ENCODE measurements at places on chromosomes 16 and 17. TPM values are rescaled to one million over a fixed set of nuclear protein-coding genes. Genes with fewer than 3 reads are reported as not detected.

The MARCHF10 gene
- total RNA-seq: 0.36 TPM

The PRCD gene
- total RNA-seq: 1.9 TPM

The DNAAF8 gene
- total RNA-seq: 0.97 TPM

GRCh38 chr17:31690151-31690551 lies 168.9 kb downstream of the COPRS start:
- no peaks in the 10 kb centered on the region for H3K27me3 ChIP-seq
- no peak overlapping the region for H3K4me3 ChIP-seq
- no peak for DNase-seq
- no peaks in the 10 kb centered on the region for H3K4me1 ChIP-seq
- no peaks in the 10 kb centered on the region for H3K36me3 ChIP-seq

- no peak overlapping the region for H3K27ac ChIP-seq
- H3K36me3 ChIP-seq: peaks cover 10% of the 10 kb centered on the region
- DNase-seq: peak; percentile 76
- H3K4me3 ChIP-seq: no peak overlapping the region
Measured at GRCh38 chr17:40179923-40180659, 2.8 kb downstream of the RAPGEFL1 start.

DNA sequence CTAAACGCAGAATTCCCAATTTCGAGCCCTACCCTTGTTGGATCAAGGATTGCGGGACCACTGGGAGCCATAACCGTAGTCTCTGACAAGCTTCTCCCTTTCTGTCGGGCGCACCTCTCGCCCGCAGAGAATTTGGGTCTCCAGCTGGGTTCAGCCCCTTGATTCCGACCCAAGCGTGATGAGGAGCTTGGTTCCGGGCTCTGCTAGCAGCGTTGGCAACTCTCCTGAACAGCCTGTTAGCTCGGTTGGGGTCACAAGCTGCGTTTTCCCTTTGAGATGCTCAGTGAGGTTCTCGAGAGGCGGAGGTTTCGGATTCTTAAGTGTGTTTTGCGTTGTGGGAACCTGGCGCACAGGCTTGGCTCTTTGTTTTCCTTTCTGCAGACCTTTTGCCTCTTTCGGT lies 655 bp downstream of the ATXN1L start:
- DNase-seq: peak; percentile 65
- H3K4me3 ChIP-seq: peak overlapping the region; percentile 91
- H3K4me1 ChIP-seq: peaks cover 4% of the 10 kb centered on the region
- no peaks in the 10 kb centered on the region for H3K27me3 ChIP-seq
- H3K27ac ChIP-seq: no peak overlapping the region
- peaks cover 36% of the 10 kb centered on the region for H3K36me3 ChIP-seq

- no peaks in the 10 kb centered on the region for H3K4me1 ChIP-seq
- H3K27ac ChIP-seq: no peak overlapping the region
- H3K4me3 ChIP-seq: no peak overlapping the region
- no peaks in the 10 kb centered on the region for H3K36me3 ChIP-seq
- peaks cover 7% of the 10 kb centered on the region for H3K27me3 ChIP-seq
Measured at GRCh38 chr17:34370997-34371395, 8.0 kb upstream of the CCL1 start.

DNA sequence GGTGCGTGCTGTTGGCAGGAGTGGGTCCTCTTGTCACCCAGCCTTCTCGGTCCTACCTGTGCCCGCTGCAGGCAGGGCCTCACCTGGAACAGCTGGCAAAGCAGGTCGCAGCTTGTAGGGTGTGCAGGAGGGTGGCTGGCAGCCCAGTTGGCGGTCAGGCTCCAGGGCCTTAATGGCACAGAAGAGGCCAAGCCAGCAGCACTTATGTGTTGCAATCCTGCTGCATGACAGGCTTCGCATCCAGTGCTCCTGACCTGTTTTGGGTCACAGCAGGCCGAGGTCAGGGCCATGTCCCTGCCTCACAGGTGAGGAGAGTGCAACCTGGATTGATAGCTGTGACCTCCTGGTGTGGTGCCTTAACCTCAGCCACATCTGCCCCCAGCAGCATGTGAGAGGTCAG lies 31.9 kb downstream of the ZC3H18 start:
- H3K27me3 ChIP-seq: no peaks in the 10 kb centered on the region
- H3K4me1 ChIP-seq: no peaks in the 10 kb centered on the region
- peaks cover 79% of the 10 kb centered on the region for H3K36me3 ChIP-seq
- no peak overlapping the region for H3K27ac ChIP-seq
- H3K4me3 ChIP-seq: no peak overlapping the region

GRCh38 chr17:55496094-55496881 lies 15.0 kb downstream of the SMIM36 start:
- no peak overlapping the region for H3K4me3 ChIP-seq
- H3K4me1 ChIP-seq: peaks cover 2% of the 10 kb centered on the region
- DNase-seq: no peak
- H3K27ac ChIP-seq: no peak overlapping the region
- H3K27me3 ChIP-seq: no peaks in the 10 kb centered on the region
- no peaks in the 10 kb centered on the region for H3K36me3 ChIP-seq

DNA sequence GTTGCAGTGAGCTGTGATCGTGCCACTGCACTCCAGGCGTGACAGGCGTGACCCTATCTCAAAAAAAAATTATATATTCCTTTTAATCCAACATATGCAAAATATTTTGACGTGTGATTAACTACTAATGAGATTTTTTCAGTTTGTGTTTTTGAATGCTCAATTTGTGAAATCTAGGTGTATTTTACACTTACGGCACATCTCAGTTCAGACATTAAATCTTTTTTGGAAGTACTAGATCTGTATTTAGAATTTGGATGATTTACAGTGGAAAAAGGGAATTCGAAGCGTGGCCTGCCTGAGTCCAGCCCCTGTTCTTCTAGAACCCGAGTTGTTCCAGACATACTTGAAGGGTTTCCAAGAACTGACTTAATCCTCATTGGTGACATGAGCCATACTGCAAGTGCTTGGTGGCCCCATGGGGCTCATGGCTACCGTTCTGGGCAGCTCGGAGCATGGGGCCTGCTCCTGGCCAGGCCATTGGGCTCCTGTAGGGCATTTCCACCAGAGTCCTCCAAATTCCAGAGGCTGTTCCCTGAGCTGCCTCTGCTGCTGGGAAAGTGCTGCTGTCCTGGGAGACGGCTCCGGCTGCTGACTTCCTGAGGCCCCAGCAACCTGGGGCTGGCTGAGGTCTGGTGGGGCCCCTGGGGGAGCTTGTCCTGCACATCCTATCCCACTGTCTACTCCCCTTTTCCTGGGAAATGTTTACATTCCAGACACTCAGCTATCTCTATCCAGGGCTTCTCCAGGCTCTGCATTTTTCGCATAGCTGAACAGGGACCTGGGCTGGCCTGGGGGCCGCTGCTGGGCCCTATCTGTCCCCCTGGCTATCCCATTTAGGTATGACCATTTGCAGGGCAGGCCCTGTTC lies 27.2 kb downstream of the LLGL2 start:
- peak overlapping the region; percentile 53 for H3K4me3 ChIP-seq
- no peaks in the 10 kb centered on the region for H3K36me3 ChIP-seq
- peak; percentile 76 for DNase-seq
- H3K27me3 ChIP-seq: no peaks in the 10 kb centered on the region
- peaks cover 18% of the 10 kb centered on the region for H3K4me1 ChIP-seq
- peak overlapping the region; percentile 88 for H3K27ac ChIP-seq

DNA sequence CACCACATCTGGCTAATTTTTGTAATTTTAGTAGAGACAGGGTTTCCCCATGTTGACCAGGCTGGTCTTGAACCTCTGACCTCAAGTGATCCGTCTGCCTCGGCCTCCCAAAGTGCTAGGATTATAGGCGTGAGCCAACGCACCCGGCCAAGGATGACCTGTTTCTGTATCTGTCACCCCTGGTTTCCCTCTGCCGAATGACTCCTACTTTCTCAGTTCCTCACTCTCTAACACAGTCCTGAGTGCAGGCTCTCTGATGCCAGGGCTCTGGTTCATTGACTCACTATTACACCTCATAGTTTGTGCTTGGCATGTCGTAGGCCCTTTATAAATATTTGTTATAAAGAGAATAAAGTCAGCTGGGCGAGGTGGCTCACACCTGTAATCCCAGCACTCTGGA lies 10.7 kb upstream of the PRPF8 start:
- H3K36me3 ChIP-seq: no peaks in the 10 kb centered on the region
- DNase-seq: no peak
- no peaks in the 10 kb centered on the region for H3K27me3 ChIP-seq
- no peak overlapping the region for H3K4me3 ChIP-seq
- H3K27ac ChIP-seq: no peak overlapping the region
- H3K4me1 ChIP-seq: no peaks in the 10 kb centered on the region

- no peak for DNase-seq
- H3K27me3 ChIP-seq: no peaks in the 10 kb centered on the region
- no peaks in the 10 kb centered on the region for H3K4me1 ChIP-seq
- H3K4me3 ChIP-seq: no peak overlapping the region
- H3K36me3 ChIP-seq: no peaks in the 10 kb centered on the region
- H3K27ac ChIP-seq: no peak overlapping the region
Measured at GRCh38 chr16:66375451-66375850, 9.0 kb downstream of the CDH5 start.

DNA sequence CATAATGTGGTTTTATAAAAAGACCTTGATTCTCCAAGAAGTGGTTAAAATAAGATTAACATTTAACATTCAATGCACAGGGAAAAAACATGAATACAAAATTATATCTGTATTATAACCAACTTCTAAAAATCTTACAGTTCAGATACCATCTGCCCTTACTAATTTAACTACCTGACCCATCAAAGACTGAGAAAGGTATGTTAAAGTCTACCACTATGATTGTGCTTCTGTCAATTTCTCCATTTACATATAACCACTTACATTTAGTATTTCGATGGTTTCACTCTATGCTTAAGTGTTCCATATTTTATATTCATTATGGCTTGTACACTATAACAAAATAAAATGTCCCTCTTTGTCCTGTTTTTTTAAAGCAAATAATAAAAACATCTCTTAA lies 14.6 kb downstream of the AP1G1 start:
- DNase-seq: no peak
- H3K4me1 ChIP-seq: no peaks in the 10 kb centered on the region
- H3K27ac ChIP-seq: no peak overlapping the region
- H3K27me3 ChIP-seq: no peaks in the 10 kb centered on the region

GRCh38 chr16:87279094-87279658 lies 38.0 kb downstream of the C16orf95 start:
- no peak overlapping the region for H3K27ac ChIP-seq
- no peaks in the 10 kb centered on the region for H3K36me3 ChIP-seq
- no peaks in the 10 kb centered on the region for H3K27me3 ChIP-seq
- H3K4me1 ChIP-seq: peaks cover 3% of the 10 kb centered on the region

DNA sequence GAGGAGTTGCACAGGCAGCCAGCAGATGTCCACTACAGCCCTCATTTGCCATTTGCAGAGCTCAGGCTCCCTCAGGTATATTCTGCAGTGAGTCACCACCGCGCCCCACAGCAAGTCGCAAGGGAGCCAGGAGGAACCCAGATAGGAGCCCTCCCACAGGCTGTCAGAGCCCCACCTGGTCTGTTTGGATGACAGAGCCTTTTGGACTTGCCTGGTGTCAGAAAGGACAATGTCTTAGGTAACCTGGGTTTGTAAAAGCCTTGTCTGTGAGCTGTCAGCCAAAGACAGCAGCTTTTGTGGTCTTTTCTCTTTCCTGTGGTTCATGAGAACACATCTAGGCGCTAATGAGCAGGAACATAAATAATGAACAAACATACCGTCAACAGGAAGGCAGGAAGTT lies 70.9 kb downstream of the GNAO1 start:
- peaks cover 2% of the 10 kb centered on the region for H3K4me1 ChIP-seq
- no peaks in the 10 kb centered on the region for H3K27me3 ChIP-seq
- no peak for DNase-seq
- H3K36me3 ChIP-seq: no peaks in the 10 kb centered on the region
- no peak overlapping the region for H3K4me3 ChIP-seq

All from endodermal cell (in vitro differentiated cells).